ENCODE measurements at places on chromosomes 6 and 20.

DNA sequence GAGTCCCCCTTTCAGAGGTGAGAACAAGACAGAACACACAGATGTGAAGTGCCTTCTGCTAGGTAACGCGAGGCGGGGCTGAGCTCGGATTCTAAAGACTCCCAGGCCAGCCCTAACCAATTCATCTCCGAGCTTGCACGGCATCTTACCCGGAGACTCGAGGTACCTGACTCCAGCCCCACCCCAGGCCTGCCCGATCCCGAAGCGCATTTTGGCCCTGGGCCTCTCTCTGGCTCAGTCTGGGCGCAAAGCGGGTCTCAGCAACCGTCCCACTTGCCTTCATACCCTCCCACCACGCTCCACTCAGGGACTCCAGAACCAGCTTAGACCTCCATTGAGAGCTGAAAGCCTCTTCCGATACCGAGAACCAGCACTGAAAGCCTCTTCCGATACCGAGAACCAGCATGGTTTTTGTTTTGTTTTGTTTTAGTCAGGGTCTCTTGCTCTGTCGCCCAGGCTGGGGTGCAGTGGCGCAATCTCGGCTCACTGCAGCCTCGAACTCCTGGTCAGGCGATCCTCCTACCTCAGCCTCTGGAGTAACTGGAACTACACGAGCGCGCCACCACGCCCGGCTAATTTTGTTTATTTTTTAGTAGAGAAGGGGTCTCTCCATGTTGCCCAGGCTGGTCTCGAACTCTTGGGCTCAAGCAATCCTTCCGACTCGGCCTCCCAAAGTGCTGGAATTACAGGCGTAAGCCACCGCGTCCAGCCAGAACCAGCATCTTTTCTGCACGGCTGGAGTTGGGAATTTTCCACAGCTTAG, 557 bp upstream of the DYNLRB1 start:
- DNase-seq, result peak; percentile 59

DNA sequence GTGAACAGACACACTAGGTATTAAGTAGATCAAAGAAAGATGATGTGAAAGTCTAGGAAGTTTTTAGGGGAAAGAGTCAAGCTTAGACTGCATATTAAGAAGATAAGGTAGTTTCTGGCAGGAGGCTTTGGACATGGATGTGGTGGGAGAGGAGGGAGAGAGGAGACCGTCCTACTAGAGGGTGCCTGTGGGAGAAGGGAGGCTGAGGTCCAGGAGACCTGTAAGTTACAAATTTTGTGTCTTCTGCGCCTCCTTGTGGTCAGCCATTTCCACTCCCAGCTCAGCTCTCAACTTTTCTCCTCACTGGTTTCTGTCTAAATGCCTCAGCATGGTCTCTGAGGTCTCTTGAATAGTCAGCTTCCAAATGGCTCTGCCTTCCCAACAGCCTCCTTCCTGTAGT, 193.5 kb downstream of the UNC5CL start:
- peak; percentile 36 for DNase-seq

DNA sequence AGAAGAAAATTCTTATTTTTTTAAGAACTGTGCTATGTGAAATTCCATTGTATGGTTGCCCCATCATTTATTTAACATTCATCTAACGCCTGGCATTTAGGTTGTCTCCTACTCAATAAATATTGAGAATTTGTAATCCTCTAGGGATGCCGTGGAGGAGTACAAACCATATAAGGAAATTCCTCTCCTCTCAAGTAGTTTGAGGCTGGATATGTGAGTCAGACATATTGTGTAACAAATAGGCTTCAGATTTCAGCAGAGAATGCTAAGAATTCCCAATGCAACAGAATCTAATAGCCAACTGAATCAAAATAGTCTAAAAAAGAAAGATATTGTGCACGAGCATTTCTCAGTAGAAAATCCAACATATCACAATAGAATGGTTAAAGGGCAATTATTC, 174.7 kb downstream of the OTOR start:
- DNase-seq, result no peak

- DNase-seq, result no peak
These were observed 38.7 kb downstream of the KAT14 start for GRCh38 chr20:18176318-18176785.

DNA sequence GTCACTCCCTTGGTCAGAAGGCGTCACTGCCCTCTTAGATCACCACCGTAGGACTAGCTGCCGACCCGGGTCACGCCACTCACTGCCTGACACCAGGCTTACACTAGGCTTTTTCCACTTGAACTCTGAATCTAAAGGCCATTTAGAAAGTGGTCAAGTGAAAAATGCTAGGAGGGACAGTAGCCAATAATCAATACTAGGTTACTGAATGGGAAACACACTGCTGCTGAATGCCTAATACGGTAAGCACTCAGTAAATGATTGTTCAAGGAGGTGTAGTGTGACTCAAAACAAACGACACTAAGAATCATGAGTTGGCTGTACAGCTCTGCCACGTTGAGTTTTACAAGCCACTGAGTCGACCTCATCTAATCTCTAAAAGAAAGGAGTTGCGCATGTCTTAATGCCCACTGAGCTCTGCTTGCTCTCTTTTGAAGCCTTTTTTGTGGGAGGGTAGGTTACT, 760 bp upstream of the IBTK start:
- DNase-seq, result no peak

- DNase-seq, result no peak
These were observed 27.4 kb downstream of the GLP1R start for GRCh38 chr6:39075807-39076622.

DNA sequence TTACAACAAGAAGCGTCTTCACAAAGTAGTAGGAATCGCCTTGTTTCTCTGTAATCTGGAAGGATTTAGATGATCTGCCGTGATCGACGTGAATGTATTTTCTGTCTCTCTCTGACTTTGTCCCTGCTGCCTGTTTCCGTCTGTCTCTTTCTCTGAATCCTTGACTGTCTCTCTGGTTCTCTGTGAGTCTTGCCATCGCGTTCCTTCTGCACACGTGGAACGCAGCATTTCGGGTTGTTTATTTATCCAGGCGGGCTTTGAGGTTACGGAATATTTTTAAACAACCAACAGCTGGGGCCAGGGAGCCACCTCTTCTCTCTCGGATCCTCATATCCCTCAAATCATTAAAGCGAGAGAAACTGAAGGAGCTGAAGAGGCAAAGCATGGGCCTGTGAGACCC, 215.9 kb downstream of the ZDHHC14 start:
- no peak for DNase-seq

GRCh38 chr6:56949925-56950495, 4.9 kb upstream of the BEND6 start:
- DNase-seq, result no peak

DNA sequence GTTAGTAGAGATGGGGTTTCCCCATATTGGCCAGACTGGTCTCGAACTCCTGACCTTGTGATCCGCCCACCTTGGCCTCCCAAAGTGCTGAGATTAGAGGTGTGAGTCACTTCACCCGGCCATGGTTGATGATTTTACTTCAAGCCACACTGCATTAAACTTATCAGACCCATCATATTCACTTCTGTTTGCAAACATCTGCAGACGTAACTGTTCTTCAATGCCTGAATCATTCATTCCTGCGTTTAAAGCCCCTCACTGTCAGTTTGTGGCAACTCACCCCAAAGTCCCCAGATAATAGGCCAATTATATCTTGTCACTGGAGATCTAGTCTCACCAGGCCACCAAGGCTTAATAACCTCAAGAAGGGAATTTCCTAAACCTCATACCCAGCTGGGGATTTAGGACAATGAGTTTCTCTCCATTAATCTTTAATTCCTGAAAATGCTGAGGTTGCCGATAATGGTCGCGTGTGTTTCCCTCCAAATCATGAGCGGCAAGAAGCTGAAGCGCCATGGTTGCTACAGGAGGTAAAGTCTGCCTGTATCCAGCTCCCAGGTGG, 229.6 kb downstream of the LY86 start:
- DNase-seq, result no peak

DNA sequence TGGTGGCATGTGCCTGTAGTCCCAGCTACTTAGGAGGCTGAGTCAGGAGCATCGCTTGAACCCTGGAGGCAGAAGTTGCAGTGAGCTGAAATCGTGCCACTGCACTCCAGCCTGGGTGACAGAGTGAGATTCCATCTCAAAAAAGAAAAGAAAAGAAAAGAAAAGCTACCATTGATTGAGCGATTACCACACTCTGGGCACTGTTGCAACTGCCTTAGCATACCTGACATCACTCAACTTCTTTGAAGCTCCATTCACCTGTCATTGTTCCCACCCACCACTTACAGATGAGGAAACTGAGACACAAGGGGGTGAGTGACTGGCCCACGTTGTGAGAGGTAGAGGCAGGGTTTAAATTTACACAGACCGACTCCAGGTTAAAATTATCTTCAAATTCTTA, 442.1 kb upstream of the SULF2 start:
- no peak for DNase-seq

DNA sequence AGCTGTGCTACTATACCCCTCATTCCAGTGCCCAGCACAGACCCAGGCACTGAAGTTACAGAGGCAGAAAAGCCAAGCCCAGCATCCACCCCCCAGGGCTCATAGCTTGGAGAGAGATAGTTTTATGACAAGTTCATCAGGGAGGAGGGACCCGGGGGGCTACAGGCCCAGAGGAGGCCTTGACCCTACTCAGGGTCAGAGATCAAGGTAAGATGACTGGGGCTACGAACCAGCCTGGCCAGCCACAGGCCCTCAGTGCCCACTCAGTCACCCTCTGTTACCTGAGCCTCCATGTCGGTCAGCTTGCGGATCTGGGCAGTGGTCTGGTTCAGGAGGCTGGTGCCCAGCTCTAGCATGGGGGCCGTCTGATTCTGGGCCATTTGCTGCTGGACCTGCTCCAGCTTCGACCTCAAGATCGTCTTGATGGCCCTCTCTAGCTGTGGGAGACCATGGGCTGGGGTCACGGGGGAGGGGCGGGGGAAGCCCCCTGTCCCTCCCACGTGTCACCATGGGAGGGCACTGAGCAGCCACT, 26.1 kb downstream of the ANGPT4 start:
- no peak for DNase-seq

DNA sequence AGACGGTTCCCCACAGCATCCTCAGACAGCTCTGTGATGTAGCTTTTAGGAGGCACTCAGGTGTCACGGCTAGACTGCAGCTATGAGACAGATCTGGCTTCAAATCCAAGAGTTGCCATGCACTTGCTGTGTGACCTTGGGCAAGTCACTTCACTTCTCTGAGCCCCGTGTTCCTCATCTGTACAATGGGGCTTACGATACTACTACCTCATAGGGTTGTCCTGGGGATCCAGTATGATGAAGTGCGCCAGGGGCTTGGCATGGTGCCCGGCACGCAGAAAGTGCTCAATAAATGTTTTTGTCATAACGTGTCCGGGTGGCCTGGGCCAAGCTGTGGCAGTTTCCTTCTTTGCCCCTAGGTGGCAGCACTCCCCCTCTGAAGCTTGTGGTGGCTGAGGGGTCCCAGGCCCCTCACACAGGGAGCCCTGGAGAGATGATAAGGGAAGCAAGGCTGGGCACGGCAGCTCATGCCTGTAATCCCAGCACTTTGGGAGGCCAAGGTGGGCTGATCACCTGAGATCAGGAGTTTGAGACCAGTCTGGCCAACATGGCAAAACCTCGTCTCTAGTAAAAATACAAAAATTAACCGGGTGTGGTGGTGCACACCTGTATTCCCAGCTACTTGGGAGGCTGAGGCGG, 19.1 kb upstream of the CHMP4B start:
- DNase-seq, result no peak

DNA sequence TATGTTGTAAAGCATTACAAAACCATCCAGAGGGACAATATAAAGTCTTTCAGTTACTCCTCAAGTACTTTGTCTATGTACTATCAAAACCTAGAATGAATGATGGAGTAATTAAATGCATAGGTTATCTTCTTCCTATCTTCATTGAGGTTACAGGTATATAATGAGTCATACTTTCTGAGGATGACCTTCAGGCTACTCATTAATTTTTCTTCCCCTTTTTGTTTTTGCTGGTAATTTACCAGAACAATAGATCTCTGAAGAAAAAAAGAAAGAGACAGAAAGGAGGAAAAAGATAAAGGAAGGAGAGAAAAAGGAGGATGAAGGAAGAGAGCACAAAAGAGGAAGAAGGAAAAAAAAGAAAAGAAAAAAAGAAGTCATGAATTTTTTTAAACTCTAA, 398.4 kb downstream of the TBC1D32 start:
- DNase-seq, result no peak

- no peak for DNase-seq
These were observed 101.1 kb upstream of the IFNGR1 start for GRCh38 chr6:137320271-137320670.

DNA sequence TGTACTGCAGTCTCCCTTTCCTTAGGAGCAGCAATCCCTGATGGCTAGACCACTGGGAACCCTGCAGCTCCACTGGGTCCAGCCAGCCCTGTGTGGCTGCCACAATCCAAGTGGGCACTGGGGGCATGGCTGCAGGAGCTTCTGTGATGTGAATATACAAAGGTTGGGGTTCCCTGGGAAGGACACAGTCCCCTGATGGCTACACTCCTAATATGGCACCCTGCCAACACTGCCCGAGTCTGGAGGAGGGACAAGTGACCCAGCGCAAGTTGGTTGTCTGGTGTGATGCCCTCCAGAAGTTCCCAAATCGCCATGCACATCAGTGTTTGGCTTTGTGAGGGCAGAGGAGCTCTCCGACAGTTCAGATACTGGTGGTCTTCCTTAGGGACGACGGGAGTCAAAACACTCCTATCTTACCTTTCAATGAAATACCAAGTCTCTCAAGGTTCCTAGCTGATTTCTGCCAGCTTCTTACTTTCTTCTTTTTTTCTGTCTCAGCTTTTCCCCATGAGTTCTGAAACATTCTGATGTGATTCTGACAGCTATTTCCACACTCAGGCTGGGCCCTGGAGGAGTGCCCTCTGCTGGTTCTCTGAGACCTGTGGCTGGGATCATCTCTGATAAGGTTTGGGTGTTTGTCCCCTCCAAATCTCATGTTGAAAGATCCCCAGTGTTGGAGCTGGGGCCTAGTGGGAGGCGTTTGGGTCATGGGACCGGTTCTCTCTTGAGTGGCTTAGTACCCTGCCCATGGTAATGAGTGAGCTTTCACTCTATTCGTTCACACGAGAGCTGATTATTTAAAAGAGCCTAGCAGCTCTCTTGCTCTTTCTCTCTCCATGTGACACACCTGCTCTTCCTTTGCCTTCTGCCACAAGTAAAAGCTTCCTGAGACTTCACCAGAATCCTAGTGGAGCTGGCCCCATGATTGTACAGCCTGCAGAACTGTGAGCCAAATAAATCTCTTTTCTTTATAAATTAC, 15.5 kb upstream of the ZFP57 start:
- DNase-seq, result no peak

DNA sequence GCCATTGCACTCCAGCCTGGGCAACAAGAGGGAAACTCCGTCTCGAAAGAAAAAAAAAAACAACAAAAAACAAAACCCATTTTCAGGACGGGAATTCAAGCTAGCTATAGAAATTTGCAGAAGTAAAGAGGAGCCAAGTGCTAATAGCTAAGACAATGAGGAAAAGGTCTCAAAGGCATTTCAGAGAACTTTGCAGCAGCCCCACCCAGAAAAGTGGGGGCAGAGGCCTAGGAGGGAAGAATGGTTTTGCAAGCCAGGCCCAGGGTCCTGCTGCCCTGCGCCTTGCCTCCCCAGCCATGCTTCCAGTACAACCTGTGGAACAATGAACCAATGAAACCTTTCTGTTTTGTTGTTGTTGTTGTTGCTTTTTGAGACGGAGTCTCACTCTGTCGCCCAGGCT, 38.3 kb upstream of the SAMHD1 start:
- no peak for DNase-seq

- DNase-seq, result peak; percentile 76
These were observed 405 bp upstream of the RNF182 start for GRCh38 chr6:13924146-13924948.

All from right hindlimb (tissue), 1 donor.